Small intestine (tissue), 16 donors: ENCODE measurements at places on chromosomes 5 and 9. TPM values are rescaled to one million over a fixed set of nuclear protein-coding genes. Genes with fewer than 3 reads are reported as not detected.

Gene MCIDAS
- polyA plus RNA-seq, result not detected

Gene WASHC1
- polyA plus RNA-seq, result 76.5 TPM

Gene PCDHGA7
- polyA plus RNA-seq, result not detected

Gene MARCHF11
- polyA plus RNA-seq, result 0.13 TPM

Gene MYMK
- polyA plus RNA-seq, result 0.22 TPM

Gene DNAH5
- not detected for polyA plus RNA-seq

DNA sequence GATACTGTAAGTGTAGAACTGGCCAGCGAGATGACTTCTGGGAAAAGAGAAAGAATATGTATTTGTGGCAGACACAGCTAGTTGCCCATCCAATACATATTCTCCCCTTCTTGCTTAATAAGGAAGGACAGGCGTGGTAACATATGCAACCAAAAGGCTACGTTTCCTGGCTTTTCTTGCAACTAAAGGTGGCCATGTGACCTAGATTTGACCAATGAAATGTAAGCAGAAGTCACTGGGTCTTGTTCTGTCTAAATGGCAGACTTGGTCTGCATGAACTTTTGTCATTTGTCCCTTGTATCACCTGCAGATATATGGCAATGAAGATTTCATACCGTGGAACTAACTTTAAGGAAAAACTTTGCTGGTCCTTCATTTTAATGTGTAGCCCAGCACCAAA is 183.8 kb downstream of the CDH12 start:
- no peak for DNase-seq

DNA sequence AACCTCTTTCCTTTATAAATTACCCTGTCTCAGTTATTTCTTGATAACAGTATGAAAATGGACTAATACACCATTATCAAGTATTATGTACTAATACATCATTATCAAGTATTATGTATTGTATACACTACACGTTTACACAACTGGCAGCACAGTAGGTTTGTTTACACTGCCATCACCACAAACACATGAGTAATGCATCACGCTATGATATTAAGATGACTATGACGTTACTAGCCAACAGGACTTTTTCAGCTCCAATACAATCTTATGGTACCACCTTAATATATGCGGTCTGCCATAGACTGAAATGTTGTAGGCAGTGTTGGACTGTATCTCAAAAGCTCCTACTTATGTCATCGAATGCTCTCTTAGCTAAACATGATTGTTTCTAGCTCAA is 28.2 kb downstream of the PRELID2 start:
- no peak for DNase-seq

DNA sequence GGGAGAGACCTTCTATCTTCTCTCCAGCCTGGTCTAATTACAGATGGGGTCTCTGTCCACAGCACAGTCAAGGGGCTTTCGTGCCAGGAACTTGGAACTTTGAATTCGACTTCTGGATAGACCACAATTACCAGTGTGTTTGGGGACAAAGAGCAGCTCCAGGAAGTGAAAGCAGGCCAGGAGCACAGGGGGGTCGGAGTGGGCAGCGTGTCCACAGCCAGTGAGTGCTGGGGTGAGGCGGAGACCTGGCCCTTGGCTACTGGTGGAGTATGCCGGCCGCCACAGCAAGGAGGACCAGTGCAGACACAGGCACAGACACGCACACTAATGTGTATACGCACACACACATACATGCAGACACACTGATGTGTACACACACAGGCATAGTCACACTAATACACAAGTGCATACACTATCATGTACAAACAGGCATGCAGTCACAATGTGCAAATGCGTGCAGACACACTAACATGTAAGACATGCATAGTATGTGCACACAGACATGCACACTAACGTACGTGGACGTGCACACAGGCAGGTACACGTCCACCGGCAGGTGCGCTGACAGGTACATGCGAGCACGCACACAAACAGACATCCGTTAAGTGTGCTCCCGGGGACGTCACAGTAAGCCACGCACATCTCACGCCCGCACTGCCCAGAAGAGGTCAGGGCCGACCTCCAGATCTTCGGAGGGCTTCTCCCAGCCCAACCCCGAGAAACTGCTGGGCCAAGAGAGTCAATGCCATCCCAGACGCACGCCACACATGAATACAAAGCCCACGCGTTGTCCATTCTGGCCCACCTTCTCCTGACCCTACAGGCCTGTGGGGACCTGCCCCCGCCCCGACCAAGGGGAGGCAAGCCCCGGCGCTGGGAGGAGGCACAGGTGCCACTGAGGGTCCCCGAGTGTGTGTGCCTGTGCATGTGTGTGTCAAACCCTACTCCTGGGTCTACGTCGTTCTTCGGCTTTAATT is 46.5 kb downstream of the NKD2 start:
- no peak for DNase-seq

DNA sequence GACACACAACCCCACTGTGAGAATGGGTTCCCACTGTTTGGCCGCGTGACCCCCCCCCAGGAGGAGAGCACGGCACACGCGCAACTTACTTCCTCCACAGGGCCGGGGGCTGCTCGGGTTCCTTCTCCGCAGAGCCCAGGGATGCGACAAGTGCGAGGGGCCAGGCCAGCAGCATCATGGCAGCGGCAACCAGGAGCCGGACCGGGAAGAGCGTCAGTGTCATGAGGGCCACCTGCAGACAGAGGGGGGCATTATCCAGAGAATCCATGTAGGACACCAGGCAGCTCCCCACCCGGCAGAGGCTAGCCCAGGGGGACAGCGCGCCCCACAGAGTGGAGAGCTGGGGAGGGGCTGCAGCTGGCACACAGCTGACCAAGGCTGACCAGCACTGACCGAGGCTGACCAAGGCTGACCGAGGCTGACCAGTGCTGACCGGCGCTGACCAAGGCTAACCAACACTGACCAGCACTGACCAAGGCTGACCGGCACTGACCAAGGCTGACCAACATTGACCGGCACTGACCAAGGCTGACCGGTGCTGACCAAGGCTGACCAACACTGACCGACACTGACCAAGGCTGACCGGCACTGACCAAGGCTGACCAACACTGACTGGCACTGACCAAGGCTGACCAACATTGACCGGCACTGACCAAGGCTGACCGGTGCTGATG is 22.3 kb downstream of the LPCAT1 start:
- DNase-seq, result no peak

DNA sequence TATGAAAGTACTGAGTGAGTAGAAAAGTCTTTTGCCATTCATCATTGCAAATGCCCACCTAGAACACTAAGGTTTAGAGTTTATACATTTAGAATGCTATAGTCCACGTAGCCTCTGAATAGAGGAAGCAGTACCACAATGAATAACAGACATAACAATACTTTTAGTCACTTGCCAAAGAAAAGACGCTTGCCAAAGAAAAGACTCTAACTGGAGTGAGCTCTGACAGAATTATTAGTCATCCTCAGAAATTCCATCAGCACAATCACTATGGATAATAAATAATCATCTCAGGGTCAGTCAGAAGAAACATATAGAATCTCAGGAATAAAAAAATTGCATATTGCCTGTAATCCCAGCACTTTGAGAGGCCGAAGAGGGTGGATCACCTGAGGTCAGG is 168.5 kb upstream of the TARS1 start:
- DNase-seq, result no peak

DNA sequence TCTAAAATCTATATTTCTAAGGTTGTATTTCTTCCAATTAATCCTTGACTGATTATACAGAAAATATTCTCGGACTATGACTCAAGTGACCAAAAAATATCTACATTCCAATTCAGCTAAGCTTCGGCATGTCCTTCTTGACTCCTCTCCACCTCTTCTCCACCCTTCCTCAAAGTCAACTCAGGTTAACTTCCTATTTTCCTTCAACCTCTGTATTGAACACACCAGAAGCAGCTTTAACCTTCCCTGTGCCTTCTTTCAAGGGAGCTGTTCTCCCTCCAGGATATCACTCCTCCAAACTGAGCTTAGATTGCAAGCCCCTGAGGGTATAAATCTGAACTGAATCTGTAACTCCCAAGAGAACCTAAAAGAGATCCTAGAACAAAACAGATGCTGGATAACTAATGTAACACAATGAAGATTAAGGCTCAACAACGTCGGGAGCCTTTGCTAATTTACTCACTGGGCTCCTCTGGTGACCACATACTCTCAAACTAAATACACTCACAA is 1.1 kb downstream of the SLCO4C1 start:
- no peak for DNase-seq

- no peak for DNase-seq
These were observed 50.7 kb downstream of the CNTLN start for GRCh38 chr9:17185481-17186029.

DNA sequence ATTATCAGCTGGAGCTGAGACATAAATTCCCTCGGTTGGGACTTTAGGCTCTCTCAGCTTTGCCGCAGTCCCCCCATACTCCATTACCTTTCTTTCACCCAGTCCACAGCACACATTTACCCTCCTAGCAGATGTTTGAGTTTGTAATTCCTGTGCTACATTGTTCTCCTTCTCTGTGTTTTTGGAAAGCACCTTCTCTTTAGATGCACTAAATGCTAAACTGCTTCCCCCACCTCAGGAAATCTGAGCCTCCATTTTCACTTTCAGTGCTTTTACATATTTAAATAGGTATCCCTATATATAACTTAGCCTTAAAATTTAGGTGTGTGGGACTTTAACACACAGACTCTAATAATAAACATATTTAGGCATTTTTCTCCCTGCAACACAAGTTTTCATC is 356.9 kb downstream of the NFIB start:
- no peak for DNase-seq

GRCh38 chr5:163562071-163562470 is 56.7 kb downstream of the MAT2B start:
- DNase-seq, result no peak

- DNase-seq, result no peak
These were observed 86.0 kb downstream of the UHRF2 start for GRCh38 chr9:6498982-6499381.

DNA sequence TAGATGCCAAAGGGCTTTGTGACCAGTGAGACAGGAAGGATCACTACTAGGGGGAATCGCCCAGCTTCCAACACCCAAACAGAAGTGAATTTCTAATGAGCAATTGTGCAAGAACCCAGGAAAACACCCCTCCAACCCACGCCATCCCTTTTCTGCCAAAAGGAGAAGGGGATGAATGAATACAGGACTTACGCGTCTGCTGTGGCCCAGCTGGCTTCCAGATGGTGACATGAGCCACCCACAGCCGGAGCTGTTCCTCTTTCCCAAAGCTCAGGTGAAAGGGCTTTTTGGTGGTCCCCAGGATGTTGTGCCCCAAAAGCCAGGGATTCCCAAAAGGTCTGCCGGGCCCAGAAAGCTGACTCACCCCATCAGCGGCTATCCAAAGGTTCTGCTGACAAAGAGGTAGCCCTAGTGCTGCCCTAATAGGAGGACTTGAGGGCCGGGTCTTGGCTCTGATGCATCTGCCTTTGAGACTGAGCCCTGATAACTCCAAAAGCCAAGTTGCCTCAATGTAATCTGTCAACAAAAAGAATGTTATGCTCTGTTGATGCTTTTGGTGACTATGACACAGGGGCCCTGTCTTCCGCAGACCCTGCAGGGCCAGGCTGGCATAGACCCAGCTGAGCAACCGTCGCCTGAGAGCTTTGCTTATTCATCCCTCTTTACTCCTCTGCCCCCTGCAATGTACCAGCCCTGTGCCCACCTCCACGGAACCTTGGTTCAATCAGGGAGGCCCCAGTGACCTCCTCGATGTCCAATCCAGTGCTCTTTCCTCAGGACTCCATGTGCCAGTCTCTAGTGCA is 14.5 kb downstream of the GSN start:
- no peak for DNase-seq

- DNase-seq, result no peak
These were observed 372.8 kb downstream of the KIAA0825 start for GRCh38 chr5:94245608-94246007.
